HFFc6 (cell line): ENCODE measurements at places on chromosomes 7 and 10. TPM values are rescaled to one million over a fixed set of nuclear protein-coding genes. Genes with fewer than 3 reads are reported as not detected.
A peak's percentile ranks its signal among the peaks of the same experiment; 100 is the strongest.

The ZNF655 gene
- 39.7 to 44.9 TPM (median 40.9 TPM) in 3 replicates for total RNA-seq

The NRCAM gene
- total RNA-seq, result 0.27 to 0.47 TPM (median 0.45 TPM) in 3 replicates

The CRPPA gene
- 2.5 to 2.8 TPM (median 2.5 TPM) in 3 replicates for total RNA-seq

The ZNF273 gene
- 1.4 to 2.3 TPM (median 2.3 TPM) in 3 replicates for total RNA-seq

The PDK4 gene
- 0.06 TPM in 1 of 3 replicates, not detected in the others for total RNA-seq

The RBM33 gene
- total RNA-seq, result 31.6 to 35.0 TPM (median 34.0 TPM) in 3 replicates

DNA sequence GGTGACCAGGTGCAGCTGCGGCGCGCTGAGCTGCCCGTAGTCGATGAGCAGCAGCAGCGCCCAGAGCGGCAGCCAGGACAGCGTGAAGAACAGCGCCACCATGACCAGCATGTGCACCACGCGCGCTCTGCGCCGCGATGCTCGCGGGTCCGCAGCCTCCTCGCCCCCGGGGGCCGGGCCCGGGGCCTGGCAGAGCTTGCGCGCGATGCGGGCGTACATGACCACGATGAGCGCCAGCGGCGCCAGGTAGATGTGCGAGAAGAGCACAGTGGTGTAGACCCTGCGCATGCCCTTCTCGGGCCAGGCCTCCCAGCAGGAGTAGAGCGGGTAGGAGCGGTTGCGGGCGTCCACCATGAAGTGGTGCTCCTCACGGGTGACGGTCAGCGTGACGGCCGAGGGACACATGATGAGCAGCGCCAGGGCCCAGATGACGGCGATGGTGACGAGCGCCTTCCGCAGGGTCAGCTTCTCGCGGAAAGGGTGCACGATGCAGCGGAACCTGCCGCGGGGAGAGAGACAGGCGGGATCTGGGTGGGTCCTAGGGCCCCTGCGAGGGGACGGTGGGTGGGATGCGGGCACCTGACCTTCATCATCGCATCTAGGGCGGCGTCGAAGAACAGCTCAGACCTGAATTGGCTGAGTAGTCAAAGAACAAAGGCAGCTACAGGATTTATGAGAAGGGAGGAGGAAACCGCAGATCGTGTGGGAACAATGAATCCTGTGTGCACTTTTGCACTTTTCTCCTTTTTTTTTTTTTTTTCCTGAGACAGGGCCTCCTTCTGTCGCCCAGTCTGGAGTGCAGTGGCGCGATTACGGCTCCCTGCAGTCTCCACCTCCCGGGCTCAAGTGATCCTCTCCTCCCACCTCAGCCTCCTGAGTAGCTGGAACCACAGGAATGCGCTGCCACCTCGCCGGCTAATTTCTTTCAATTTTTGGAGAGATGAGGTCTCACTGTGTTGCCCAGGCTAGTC, 22.4 kb upstream of the PPA1 start:
- no peaks in the 10 kb centered on the region for H3K36me3 ChIP-seq
- H3K27me3 ChIP-seq, result peaks cover 63% of the 10 kb centered on the region
- DNase-seq, result no peak
- H3K4me1 ChIP-seq, result no peaks in the 10 kb centered on the region
- no peak overlapping the region for H3K4me3 ChIP-seq
- no peak overlapping the region for H3K27ac ChIP-seq

DNA sequence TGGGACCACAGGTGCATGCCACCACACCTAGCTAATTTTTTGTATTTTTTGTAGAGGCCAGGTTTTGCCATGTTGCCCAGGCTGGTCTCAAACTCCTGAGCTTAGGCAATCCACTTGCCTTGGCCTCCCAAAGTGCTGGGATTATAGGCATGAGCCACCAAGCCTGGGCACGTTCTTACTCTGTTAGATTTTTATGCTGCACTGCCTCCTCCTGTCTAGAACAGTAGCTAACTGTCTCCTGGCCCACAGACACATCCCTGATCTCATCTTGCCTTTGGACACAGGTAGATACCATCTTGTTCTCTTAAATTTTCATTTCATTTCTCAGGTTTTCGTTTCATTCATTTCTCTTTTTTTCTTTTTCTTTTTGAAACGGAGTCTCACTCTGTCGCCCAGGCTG, 41.1 kb downstream of the BLVRA start:
- H3K4me3 ChIP-seq, result no peak overlapping the region
- H3K27me3 ChIP-seq, result no peaks in the 10 kb centered on the region
- H3K36me3 ChIP-seq, result no peaks in the 10 kb centered on the region
- no peak overlapping the region for H3K27ac ChIP-seq
- no peaks in the 10 kb centered on the region for H3K4me1 ChIP-seq
- DNase-seq, result no peak

GRCh38 chr10:44370731-44371248, 14.1 kb downstream of the CXCL12 start:
- no peak overlapping the region for H3K27ac ChIP-seq
- H3K4me3 ChIP-seq, result no peak overlapping the region
- peaks cover 16% of the 10 kb centered on the region for H3K36me3 ChIP-seq
- peaks cover 16% of the 10 kb centered on the region for H3K4me1 ChIP-seq
- H3K27me3 ChIP-seq, result peaks cover 1% of the 10 kb centered on the region

GRCh38 chr10:78535716-78536218, 502.1 kb downstream of the RPS24 start:
- H3K36me3 ChIP-seq, result no peaks in the 10 kb centered on the region
- DNase-seq, result no peak

DNA sequence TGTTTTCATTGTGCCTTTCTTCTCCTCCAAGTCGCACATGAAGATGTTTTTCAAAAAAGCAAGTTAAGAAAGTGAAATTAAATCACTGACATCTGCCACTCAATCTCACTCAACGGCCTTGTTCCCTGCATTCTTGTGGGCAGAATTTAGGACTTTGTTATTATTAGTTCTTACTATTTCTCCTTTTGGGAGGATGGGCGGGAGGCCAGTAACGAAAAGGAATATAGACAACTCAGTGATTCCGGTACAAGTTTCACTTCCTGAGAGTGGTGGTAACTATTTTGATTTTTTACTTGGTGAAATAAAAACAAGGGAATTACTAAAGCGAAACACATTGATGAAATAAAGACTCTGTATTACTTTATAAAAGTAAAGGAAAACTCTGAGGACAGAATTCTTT, 231.9 kb upstream of the HABP2 start:
- H3K4me3 ChIP-seq, result no peak overlapping the region
- H3K27me3 ChIP-seq, result peaks cover 22% of the 10 kb centered on the region; the same call in 1 of the 2 replicates
- no peak for DNase-seq
- H3K4me1 ChIP-seq, result peaks cover 16% of the 10 kb centered on the region
- no peak overlapping the region for H3K27ac ChIP-seq
- no peaks in the 10 kb centered on the region for H3K36me3 ChIP-seq

GRCh38 chr7:88315522-88315921, 8.8 kb upstream of the STEAP4 start:
- no peak overlapping the region for H3K4me3 ChIP-seq
- H3K4me1 ChIP-seq, result no peaks in the 10 kb centered on the region
- no peak overlapping the region for H3K27ac ChIP-seq

- H3K36me3 ChIP-seq, result peaks cover 37% of the 10 kb centered on the region
- DNase-seq, result no peak
- H3K4me1 ChIP-seq, result peaks cover 19% of the 10 kb centered on the region
- H3K27me3 ChIP-seq, result peaks cover 85% of the 10 kb centered on the region
- H3K27ac ChIP-seq, result peak overlapping the region; percentile 95
- H3K4me3 ChIP-seq, result peak overlapping the region; percentile 56
Observed at GRCh38 chr7:5523052-5523711, 99.5 kb upstream of the TNRC18 start.

DNA sequence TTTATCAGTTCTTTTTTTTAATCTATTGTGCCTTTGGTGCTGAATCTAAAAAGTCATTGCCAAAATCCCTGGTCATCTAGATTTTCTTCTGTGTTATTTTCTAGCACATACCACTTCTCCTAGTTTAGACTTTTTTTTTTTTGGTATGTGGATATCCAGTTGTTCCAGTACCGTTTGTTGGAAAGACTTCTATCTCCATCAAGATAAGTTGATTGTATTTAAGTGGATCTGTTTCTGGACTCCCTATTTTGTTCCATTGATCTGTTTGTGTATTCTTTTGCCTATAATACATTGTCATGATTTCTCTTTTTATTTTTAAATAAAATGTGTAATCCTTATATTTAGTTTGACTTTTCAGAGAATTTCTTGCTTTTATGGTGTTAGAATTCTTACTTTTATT, 35.5 kb downstream of the RSBN1L start:
- H3K4me1 ChIP-seq, result peaks cover 46% of the 10 kb centered on the region
- no peak overlapping the region for H3K4me3 ChIP-seq
- H3K36me3 ChIP-seq, result peaks cover 3% of the 10 kb centered on the region; the same call in 1 of the 2 replicates
- DNase-seq, result no peak

GRCh38 chr7:537911-538634, 18.4 kb upstream of the PDGFA start:
- no peaks in the 10 kb centered on the region for H3K36me3 ChIP-seq
- peak; percentile 86 for DNase-seq
- H3K4me1 ChIP-seq, result peaks cover 24% of the 10 kb centered on the region
- no peak overlapping the region for H3K4me3 ChIP-seq
- peaks cover 4% of the 10 kb centered on the region for H3K27me3 ChIP-seq
- H3K27ac ChIP-seq, result peak overlapping the region; percentile 79

- H3K36me3 ChIP-seq, result no peaks in the 10 kb centered on the region
- DNase-seq, result no peak
- H3K27ac ChIP-seq, result no peak overlapping the region
- H3K4me1 ChIP-seq, result no peaks in the 10 kb centered on the region
- H3K27me3 ChIP-seq, result peaks cover 32% of the 10 kb centered on the region
- no peak overlapping the region for H3K4me3 ChIP-seq
Observed at GRCh38 chr10:124116771-124117510, 23.5 kb upstream of the CHST15 start.

DNA sequence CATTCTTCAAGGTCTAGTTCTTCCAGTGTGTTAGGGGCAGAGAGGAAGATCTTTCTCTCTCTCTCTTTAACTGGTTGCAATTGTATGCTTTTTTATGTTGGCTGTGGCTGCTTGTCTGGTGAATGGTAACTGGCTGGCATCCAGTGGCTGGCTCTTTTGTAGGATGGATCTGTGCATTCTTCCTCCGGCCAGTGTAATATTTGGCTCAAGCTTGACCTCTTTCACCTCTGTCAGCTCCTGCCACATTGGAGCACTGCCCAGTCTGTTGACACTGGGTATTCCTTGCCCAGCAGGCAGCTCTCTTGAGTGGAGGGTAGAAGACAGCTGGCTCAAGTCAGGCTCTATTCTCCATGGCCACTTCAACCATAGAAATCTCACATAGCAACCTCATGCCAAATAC, 528.3 kb downstream of the PHTF2 start:
- no peaks in the 10 kb centered on the region for H3K36me3 ChIP-seq
- H3K27me3 ChIP-seq, result no peaks in the 10 kb centered on the region; the same call in 1 of the 2 replicates
- no peak overlapping the region for H3K4me3 ChIP-seq
- H3K27ac ChIP-seq, result no peak overlapping the region
- peaks cover 37% of the 10 kb centered on the region for H3K4me1 ChIP-seq

DNA sequence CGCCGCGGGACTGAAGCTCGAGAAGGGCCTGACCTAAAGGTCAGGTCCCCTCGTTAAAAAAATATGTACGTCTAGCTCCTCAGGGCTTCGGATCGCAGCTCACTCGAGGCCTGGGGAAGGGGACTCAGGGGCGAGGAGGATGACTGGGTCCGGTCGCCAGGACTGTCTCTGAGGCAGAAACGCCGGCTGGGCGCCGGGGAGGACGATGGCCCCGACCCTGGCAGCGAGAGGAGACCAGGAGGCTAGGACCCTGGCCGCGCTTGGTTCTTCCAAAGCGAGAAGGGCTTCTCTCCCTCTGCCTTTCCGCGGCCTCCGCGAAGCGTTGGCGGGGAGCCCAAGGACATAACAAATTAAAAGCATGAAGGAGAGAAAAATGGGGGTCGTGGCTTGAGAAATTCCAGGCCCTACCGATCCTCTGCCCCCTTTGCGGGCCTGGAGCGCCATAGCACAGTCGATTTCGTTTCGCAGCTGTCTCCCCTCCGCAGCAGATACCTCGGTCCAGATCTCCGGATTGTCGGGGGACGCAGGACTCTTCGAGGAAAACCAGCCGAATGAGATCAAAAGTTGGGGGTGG, 3.1 kb downstream of the NKX2-3 start:
- peaks cover 81% of the 10 kb centered on the region for H3K27me3 ChIP-seq
- H3K4me1 ChIP-seq, result peaks cover 27% of the 10 kb centered on the region
- H3K4me3 ChIP-seq, result peak overlapping the region; percentile 53; the same call in 1 of the 2 replicates
- peaks cover 5% of the 10 kb centered on the region; the same call in 1 of the 2 replicates for H3K36me3 ChIP-seq
- DNase-seq, result no peak

DNA sequence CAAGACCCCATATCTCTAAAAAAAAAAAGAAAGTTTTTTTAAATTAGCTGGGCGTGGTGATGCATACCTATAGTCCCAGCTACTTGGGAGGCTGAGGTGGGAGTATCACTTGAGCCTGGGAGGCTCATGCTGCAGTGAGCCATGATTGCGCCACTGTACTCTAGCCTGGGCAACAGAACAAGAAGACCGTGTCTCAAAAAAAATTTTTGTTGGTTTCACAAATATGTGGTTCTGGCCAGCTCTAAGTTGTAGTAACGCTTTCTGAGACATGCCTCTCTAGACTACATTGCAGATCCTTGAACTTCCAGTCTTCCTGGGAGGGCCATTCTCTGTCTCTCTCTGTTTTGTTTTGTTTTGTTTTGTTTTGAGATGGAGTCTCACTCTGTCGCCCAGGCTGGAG, 24.6 kb upstream of the RHBDD2 start:
- DNase-seq, result peak; percentile 46
- no peaks in the 10 kb centered on the region for H3K4me1 ChIP-seq

DNA sequence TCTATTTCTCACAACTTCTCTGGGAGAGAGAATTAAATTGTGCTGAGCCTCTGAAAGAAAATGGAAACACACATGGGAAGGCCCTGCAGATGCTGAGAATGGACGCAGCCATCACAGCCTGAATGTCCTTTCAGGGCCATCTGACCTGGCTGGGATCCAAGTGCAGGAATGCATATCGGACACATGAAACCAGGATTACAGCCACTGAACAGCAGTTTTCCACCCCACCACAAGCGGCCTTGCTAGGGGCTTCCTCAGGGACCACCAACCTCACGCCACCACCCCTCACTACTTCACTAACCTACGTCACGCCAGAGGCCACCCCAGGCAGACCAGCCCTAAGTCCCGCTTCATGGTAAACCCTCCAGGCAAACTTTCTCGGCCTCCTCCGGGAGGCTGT, 103.3 kb downstream of the DIP2C start:
- 0 out of 2 replicates have a peak, but pooled peaks cover 4% of the 10 kb centered on the region for H3K36me3 ChIP-seq
- H3K4me1 ChIP-seq, result peaks cover 48% of the 10 kb centered on the region
- H3K27me3 ChIP-seq, result peaks cover 11% of the 10 kb centered on the region
- no peak overlapping the region for H3K4me3 ChIP-seq
- no peak for DNase-seq
- peak overlapping the region; percentile 26; the same call in 1 of the 2 replicates for H3K27ac ChIP-seq
